ENCODE measurements at places on chromosomes 7 and 10.
A peak's percentile ranks its signal among the peaks of the same experiment; 100 is the strongest.

- no peak for DNase-seq
Measured at GRCh38 chr10:49784681-49785080, 22.6 kb upstream of the OGDHL start.

GRCh38 chr7:95688931-95689495 lies 83.3 kb upstream of the DYNC1I1 start:
- peak; percentile 31 for DNase-seq

GRCh38 chr7:148884049-148884298 lies at the start of gene EZH2:
Gene EZH2 (minus strand): TSS chr7:148884291. CDS start chr7:148847298, 36,993 bp downstream.
- no peak for DNase-seq

DNA sequence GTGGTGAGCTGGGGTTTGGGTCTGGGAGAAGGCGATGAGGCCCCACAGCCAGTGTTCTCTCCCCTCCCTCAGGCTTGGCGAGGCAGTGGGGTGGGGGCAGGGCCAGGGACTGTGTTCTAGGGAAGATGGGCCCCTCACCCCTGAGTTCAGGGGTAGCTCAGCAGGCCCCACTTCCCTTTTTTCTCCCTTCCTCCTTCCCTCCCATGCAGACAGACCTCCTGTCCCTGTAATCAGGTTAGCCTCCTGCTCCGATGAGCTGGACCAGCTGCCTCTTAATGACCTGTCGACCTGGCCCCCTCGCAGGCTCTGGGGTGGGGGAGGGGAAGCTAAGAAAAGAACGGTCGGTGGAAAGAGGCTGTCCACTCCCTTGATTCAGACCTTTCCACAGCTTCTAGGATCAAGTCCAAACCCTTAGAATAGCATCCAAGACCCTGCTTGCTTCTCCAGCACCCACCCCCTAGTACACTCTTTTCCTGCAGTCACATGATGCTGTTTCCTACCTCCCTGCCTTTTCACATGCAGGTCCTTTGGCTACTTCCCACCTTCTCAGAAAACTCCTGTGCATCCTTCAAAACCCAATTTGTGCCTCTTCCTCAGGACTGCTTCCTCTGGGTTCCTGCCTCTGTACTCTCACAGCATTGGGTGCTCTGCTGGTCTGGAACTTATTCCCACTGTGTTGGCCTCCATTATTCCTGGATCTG lies 64.1 kb downstream of the ZMIZ1 start:
- no peak for DNase-seq

GRCh38 chr7:2225336-2225735 lies 7.4 kb downstream of the MAD1L1 start:
- DNase-seq: peak; percentile 70

GRCh38 chr7:108287857-108288256 lies 157.7 kb upstream of the LAMB4 start:
- DNase-seq: no peak

DNA sequence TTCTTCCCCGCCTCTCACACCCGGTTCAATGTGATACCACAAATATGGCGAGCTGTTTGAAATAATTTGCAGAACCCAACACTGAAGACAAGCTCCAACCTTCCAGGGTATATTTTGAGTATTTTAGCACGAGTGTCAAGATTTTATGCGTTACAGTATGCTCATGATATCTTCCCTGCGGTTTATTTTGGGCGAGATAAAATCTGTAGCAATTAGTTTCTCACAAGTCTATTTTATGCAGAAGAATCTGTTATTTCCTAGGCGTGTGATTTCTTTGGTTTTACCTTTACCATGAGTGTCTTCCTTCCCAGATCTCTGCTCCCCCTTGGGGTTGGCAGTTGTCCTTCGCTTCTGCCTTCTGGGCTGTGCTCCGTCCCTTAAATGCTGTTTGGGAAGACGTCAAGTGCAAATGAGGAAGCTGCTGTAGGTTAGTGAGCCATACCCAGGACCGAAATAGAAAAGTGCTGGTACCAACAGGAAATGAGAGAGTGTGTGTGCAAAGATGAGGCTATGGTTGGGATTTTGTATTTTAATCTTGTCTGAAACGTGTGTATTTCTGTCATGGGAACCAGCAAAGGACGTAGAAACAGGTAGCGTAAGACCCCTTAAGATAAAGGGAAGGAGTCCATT lies 299.8 kb downstream of the KLF6 start:
- no peak for DNase-seq

DNA sequence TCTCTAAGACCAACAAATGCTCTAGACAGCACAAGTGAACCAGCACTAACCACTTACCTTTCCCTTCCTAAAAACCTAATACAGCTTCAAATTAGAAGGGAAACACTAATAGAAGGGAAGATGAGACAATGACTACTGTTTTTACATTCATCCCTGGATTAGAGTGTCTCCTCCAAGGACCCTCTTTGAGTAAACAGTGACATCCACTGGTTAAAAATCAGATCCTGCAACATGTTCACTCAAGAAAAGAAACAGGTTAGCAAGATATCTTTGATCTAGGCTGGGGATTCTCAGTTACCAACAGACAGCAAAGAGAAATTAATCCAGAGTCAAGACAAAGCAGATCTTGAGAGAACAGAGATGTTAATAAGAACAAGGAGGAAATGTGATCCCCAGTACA lies 177.7 kb upstream of the GHITM start:
- DNase-seq: no peak

- DNase-seq: no peak
Measured at GRCh38 chr10:86372784-86373239, 6.2 kb upstream of the GRID1 start.

- peak; percentile 74 for DNase-seq
Measured at GRCh38 chr10:6201516-6201975, 1.2 kb upstream of the PFKFB3 start.

GRCh38 chr10:74924251-74924963 lies 98.0 kb downstream of the KAT6B start:
- peak; percentile 87 for DNase-seq

- no peak for DNase-seq
Measured at GRCh38 chr7:115984105-115984504, 46.5 kb downstream of the TFEC start.

DNA sequence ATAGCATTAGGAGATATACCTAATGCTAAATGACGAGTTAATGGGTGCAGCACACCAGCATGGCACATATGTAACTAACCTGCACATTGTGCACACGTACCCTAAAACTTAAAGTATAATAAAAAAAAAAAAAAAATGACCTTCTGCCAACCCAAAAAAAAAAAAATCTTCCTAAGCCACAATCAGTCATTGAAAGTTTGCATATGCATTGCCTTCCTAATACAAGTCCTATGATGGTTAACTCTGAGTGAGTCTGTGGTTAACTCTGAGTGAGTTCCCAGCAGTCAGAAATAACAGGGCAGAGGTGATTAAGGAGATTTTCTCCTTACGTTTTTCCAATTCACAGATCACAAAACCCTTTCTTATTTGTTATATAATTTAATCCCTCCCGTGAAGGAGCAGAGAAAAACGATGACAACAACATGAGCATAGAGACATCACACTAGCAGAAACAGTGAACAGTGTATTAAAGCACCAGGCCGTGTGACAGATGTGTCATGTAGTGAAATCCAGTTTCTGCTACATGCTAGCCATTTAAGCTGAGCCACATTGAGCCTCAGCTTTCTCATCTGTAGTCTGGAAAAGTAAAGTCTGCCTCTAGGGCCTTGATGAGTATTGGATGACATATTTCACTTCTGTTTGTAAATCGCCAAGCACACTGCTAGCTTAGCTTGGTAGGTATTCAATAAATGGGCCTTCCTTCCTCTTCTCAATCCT lies 7.4 kb upstream of the RNF148 start:
- no peak for DNase-seq

GRCh38 chr10:4483811-4484210 lies 342.2 kb upstream of the AKR1E2 start:
- DNase-seq: no peak

- no peak for DNase-seq
Measured at GRCh38 chr7:103474956-103475355, 28.9 kb upstream of the SLC26A5 start.

GRCh38 chr7:3277604-3278572 lies 23.2 kb upstream of the SDK1 start:
- DNase-seq: no peak

GRCh38 chr7:18828994-18829857 lies 288.2 kb downstream of the TWIST1 start:
- no peak for DNase-seq

- no peak for DNase-seq
Measured at GRCh38 chr7:129940329-129940728, 12.4 kb downstream of the UBE2H start.

- DNase-seq: no peak
Measured at GRCh38 chr7:155455776-155456737, 1.9 kb upstream of the EN2 start.

DNA sequence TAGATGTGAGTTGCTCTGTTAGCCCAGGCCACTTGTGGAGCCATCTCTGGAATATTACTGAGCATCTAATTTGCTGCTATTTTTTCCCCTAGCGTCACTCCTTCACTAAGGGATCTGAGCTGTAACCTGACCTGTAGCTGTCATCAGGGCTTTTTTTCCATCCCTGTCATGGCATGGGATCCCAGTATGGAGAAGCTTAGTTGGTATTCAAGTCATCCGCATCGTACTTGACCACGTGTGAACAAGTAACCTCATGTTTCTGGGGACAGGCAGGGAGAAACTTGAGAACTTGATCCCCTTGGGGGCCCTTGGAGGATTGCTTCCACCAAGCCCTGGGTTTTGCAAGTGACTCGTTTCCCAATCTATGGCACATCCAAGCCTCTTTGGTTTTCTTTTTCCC lies 474.4 kb upstream of the GALNT17 start:
- DNase-seq: no peak

DNA sequence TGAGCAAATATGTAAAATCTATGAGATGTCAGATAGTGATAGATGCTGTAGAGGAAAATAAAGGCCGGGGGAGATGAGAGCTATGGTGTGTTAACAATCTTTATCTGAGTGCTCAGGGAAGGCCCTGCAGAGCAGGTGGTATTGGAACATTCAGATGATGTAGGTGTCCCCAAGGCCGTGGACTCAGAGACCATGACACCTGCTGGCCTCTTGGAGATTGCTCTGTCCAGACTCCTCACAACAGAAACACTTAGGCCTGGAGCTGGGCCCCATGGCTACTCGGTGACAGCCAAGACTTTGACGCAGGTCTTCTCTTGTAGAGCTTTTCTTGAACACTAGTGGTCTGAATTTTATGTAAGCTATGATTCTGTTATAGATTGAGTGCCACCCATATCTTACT lies 13.3 kb downstream of the AKR1E2 start:
- DNase-seq: no peak

- DNase-seq: peak; percentile 85
Measured at GRCh38 chr10:101308051-101308450, 45.9 kb upstream of the BTRC start.

GRCh38 chr7:37714606-37715005 lies 31.0 kb downstream of the GPR141 start:
- no peak for DNase-seq

Data from mammary epithelial cell (primary cell).